ENCODE measurements at places on chromosomes 12 and 14.

GRCh38 chr14:89012282-89013097, 188.0 kb downstream of the TTC8 start:
- no peak for DNase-seq

GRCh38 chr14:40365305-40365704, 933.1 kb upstream of the FBXO33 start:
- no peak for DNase-seq

DNA sequence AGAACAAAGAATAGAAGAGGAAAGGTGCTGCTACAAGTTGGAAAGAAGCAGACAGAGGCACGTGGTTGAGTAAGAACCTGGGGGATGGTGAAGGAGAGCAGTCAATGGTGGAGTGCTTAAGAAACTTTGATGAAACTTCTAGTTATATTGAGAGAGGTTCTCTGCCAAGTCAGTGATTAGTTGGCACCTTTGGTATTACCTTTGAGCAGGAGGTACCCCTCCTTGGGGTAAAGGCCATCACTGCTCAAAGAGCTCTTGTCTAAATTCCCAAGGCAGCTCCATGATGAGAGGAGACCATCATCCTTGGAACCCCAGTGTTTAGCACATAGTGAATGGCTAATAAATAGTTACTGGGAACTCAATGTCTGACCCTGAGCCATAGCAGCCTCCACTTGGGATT, 1.7 kb upstream of the EGLN3 start:
- DNase-seq = no peak

DNA sequence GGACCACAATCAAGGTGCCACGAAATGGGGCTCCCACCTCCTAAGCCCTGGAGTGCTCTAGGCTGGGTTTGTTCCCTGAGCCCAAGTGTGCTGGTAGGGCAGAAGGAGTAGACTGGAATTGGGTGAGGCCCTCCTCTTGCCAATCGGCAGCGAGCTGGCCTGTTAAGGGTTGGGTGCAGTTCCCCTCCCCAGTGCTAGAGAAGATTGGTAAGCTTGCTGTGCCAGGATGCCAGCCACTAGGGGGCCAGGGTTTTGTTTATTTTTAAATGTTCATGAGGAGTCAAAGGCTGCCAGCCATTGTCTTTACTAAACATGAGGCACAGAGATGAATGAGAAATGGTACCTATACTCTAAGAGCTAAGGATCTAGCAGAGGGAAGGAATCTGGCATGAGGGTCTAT, 79.7 kb downstream of the SPTB start:
- DNase-seq = no peak

DNA sequence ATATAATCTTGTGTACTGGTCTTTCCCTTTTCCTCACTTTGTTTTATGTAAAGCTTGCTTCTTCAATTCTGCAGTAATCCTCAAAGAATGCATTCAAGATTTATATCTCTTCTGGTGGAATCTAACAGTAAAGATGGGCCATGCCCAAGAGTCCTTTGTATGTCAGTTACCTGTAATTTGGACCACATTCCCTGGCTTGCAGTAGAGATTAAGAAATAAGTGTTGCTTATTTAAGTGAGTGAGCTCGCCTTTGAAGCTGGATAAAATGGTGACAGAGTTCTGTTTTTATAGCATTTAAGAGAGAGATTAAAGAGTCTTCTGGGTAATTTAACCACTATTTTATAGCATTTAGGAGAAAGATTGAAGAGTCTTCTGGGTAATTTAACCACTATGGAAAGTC, 262.1 kb upstream of the ATP2B1 start:
- no peak for DNase-seq

GRCh38 chr12:128394137-128394536, 127.2 kb downstream of the TMEM132C start:
- no peak for DNase-seq

DNA sequence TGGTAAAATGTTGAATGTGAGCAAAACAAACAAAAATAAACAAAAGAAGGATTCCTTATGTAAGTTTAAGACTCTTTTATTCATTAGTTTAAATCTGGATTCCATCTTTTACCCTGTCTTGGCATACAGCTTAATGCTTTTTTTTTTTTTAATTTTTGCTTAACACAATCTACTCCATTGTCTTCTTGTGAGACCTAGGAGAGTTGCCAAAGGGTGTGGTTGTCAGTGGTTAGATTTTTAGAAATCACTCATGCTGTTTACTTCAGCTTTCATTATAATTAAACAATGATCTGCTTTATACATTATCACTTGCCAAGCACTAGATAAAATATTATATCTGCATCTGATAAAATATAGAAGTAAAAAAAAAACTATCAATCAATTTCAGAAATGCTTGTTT, 77.7 kb upstream of the KITLG start:
- no peak for DNase-seq

DNA sequence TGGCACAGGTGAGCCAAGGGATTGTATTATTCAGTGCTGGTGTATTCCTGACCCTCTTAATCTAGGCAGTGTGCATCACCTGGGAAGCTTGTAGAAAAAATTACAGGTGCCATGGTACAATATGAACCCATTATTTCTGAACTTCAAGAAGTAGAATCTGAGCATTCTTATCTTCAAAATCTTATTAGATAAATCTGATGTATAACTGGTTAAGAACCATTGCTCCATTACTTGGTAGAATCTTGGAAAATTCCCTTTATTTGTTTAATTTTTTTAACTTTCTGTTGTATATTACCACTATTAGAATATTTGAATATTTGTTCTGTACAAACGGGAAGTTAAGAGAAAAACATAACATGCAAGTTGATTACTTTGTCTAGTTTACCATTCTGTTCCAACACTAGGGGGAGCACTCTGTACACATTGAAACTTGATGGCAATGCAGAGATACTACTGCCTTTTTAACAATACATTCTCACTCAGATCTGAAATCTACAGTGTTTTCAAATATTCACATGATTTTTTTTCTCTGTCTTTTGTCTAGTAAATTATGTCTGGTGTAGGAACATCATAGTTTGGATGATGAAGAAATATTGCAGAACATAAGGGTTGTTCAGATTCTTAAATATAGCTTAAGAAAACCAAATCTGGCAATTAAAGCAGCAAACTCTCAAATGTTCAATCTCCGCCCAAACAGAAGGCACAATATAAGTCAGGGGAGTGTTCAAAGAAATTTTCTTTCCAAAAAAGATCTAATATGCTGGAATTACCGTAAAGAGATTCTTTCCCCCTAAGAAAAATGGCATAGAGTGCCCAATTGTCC, 196.6 kb downstream of the PCNX1 start:
- peak; percentile 63 for DNase-seq

GRCh38 chr14:55835985-55836384, 256.0 kb downstream of the KTN1 start:
- no peak for DNase-seq

DNA sequence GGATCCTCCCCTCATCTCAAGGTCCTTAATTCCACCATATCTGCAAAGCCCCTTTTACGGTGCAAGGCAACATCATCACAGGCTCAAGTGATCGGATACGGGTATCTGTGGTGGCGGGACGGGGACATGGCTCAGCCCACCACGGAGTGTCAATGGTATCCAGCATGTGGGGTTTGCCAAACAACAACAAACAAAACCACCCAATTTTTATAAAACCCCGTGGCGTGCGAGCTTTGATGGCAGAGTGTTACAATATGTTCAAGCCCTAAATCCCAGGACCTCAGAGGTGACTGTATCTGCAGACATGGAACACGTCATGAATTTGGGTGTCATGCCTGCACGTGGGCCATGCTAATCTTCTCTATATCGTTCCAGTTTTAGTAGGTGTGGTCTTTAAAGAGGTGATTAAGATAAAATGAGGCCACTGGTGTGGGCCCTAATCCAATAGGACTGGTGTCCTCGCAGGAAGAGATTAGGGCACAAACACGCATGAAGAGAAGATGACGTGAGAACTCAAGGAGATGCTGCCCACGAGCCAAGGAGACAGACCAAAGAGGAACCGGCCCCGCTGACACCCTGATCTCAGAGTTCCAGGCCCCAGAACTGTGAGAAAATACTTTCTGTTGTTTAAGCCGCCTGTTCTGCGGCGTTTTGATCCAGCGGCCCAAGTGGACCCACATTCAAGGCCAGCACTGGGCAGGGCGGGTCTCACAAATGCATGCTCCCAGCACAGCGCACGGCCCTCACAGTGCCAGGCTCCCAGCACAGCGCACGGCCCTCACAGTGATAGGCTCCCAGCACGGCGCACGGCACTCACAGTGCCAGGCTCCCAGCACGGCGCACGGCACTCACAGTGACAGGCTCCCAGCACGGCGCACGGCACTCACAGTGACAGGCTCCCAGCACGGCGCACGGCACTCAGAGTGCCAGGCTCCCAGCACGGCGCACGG, 6.7 kb upstream of the GOLGA3 start:
- no peak for DNase-seq

DNA sequence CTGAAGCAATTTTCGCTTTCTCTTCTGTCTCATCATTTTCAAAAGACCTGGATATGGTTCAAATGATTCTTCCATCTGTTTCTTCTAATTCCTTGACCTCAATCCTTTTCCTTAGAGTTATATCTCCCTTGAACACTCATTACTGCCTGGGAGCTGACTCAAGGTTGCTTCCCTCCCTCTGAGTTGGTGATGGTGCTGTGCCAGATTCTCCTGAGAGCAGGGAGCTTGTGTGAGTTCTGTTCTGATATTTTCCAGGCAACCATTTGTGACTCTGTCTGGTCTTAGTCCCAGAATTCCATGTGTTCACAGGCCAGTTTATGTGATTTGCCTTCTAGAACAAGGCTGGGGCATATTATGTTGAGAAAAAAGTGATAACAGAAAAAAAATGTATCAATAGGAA, 505.1 kb upstream of the SYT1 start:
- no peak for DNase-seq

DNA sequence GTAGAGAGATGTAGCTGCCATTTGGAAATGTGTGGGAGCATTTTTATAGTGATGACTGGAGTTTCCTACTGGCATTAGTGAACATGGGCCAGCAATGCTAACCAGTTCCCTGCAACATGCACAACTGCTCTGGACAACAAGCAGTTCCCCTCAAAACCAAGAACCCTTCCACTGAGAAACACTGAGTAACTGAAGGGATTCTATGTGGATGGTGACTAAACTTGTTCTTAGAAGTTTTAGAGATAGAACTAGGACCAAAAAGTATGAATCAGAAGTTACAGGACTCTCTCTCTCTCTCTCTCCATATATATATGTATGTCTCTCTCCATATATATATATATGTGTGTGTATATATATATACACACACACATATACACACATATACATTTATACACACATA, 7.9 kb downstream of the SERPINA10 start:
- no peak for DNase-seq

- DNase-seq = no peak
These were observed 509.1 kb downstream of the VRK1 start for GRCh38 chr14:97306133-97306759.

Measured in CD4-positive, alpha-beta T cell treated with Interleukin-10 for 1 hour (primary cell).